T-helper 9 cell (primary cell): ENCODE measurements at places on chromosomes 11 and 22.

GRCh38 chr11:111308140-111308539, 9.8 kb downstream of the POU2AF3 start:
- DNase-seq = no peak

GRCh38 chr11:38332046-38332445, 1734.0 kb upstream of the RAG2 start:
- DNase-seq = no peak

DNA sequence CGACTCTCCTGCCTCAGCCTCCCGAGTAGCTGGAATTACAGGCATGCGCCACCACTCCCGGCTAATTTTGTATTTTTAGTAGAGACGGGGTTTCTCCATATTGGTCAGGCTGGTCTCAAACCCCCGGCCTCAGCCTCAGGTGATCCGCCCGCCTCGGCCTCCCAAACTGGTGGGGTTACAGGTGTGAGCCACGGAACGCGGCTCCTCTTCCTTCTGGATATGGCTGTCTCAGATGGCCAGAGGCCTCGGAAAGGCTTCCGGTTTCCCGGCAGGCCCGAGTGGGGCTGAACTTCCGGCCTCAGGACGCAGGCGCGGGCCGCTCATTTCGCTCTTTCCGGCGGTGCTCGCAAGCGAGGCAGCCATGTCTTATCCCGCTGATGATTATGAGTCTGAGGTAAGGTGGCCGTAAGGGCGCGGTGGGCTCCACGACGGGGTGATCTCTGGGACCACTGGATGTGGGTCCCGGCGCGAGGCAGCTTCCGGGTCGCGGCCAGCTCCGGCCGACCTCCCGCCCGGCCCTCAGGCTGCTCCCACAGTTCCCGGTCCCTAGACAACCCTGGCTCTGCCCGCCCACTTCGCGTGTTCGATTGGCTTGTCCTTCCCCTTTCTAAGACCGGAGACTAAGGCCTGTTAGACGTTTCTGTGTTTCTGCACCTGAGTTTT, at the start of gene EIF3L:
Gene EIF3L, plus strand, starts transcription at position 331 of the 663 bp plus-strand sequence. Its CDS starts 31 bp downstream, at position 362.
- peak; percentile 78 for DNase-seq

DNA sequence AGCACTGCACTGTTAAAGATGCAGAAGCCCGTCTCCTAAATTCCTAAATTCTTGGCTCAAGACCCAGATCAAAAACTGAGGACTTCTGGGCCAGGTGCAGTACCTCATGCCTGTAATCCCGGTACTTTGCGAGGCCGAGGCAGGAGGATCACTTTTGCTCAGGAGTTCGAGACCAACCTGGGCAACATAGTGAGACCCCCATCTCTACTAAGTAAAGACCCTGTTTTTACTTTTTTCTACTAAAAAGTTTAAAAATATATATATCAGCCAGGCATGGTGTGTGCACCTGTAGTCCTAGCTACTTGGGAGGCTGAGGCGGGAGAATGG, 29.7 kb downstream of the PDGFB start:
- no peak for DNase-seq

DNA sequence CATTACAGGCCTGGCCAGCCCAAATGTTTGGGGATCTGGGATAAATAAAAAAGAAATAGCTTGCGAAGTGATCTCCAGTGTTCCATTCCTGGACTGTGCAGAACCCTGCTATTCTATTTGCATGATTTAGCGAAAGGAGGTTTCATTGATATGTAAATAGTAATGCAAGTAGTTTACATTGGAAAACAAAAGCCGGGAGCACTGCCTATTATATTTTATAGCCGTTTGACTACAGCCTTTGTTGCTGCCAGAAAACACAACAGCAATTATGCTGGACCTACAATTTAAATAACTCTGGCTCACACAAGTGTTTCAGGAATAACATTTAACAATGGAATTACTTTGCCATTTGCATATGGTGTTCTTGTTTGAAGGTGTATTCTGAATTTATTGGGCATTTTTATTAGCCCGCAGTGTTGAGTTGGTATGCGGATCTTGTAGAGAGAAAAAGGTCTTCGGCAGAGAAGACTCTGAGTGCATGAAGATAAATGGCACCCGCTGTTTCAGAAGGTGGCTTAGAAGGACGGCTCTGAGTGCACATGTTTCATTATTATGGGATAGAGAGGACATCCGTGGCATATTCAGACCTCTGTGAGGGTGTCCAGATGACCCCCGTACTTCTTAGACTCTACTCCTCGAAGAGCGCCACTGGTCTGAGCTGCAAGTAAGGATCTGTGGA, 315.0 kb downstream of the BRD1 start:
- no peak for DNase-seq

DNA sequence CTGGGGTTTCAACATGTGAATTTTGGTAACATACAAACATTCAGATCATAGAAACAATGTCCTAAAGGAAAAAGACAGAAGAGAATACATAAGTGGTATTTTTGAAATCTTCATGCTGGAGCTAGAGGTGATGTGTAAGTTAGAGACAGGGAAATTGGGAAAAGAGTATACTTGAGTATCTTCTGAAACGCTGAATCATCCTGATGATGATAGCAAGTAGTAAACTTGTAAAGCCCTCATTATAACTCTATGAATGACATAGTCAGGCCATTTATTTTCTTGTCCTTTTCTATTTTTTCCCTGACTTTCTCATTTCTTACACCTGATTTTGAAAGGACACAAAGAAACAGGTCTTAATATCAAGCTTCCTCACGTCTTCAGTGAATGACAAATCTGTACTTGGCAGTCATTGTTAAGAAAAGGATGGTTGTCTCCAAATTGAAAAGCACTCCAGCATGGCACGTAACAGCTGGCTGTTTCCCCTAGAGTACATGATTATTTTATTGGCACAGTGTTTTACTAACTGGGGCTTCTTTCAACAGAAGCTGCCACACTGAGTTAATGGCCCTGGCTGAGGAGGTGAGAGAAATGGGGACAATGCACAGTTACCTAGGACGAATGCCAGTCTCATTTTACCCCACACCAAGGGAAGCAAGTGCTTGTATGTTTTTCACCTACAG, 140.7 kb upstream of the CTSC start:
- no peak for DNase-seq

DNA sequence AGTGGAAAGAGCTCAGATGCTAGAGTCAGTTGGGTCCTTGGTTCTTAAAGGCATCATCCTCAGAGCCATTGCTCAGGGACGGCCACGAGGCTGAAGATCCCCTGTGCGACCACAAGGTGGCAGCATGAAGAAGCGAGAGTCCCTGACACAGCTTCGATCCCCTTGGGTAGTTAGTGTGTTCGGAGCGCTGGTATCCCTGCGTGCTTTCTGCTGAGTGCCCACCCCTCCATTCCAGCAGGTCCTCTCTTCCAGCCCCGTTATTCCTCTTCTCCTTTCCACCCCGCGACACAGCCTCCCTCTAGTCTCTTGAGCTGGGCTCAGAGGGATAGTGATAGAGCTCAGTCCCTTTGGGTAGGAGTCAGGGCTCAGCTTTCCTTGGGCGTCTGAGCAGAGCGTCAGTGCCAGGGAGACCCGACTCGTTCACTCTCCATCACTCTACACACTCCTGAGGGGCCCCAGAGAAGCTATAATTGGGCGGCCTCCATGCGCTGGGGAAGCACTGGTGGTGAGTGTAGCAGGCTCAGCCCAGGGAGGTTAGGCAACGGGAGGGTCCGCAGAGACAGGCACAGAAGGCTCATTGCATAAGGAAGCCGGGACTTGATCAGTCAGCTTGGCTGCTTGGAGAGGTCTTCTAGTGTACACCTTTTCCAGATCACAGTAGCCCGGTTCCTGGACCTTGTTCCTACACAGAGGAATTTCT, at the start of gene OR51D1:
Gene OR51D1, plus strand, starts transcription at position 516 of the 700 bp plus-strand sequence. CDS start 2,314 bp downstream, outside the sequence.
- peak; percentile 54 for DNase-seq

DNA sequence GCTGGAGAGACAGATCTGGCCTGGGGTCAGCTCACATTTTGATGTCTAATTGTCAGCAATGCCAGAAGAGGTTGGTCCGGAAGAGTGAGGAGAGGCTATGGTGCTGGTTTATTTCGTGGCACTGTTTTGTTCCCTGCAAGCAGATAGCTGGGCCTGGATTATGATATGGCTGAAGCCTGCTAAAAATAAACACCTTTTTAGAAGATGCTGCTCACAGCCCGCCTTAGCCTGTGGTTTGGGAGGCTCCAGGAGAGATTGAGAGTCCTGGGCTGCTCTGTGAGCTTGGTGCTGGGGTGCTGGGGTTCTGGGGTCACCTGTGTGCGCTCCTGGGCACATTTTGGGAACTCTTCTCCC, 29.6 kb upstream of the ALX4 start:
- no peak for DNase-seq

GRCh38 chr11:47791774-47792430, 24.8 kb upstream of the FNBP4 start:
- DNase-seq = no peak

DNA sequence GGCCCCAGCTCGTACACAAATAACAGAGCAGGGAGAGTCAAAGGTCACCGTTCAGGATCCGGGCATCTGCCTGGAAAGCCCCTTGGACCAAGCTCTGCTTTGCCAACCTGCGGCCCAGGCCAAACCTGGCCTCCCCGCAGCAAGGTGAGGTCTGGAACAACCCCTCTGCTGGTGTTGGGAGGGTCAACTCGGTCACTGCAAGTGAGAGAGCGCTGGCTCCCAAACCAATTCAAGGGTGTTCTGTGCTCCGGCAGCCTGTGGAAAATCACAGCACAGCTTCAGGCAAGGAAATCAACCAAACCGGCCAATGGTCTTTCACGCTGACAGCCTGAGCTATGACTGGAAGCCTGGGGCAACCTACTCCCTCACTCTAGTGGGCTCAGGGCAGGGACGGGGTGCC, 63.4 kb downstream of the MYH9 start:
- DNase-seq = no peak

GRCh38 chr11:94449437-94449836, 44.2 kb downstream of the MRE11 start:
- no peak for DNase-seq

DNA sequence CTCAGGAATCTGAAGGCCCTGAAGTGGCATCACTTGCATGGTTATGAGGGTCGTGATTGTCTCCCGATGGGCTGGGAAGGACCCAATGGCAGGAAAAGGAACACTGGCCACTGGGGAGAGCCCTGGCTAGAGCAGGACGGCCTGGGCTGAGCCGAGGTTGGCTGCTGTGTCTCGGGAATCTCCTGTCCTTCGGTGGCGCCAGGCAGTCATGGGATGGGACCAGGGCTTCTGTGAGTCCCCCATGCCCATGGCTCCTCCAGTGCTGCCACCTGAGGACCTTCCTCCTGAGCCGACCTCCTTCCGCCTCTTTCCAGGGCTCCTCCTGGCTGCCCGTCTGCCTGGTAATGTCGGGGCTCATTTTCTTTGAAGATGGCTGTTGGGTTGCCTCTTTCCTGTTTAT, 1394.0 kb downstream of the BRD1 start:
- no peak for DNase-seq

DNA sequence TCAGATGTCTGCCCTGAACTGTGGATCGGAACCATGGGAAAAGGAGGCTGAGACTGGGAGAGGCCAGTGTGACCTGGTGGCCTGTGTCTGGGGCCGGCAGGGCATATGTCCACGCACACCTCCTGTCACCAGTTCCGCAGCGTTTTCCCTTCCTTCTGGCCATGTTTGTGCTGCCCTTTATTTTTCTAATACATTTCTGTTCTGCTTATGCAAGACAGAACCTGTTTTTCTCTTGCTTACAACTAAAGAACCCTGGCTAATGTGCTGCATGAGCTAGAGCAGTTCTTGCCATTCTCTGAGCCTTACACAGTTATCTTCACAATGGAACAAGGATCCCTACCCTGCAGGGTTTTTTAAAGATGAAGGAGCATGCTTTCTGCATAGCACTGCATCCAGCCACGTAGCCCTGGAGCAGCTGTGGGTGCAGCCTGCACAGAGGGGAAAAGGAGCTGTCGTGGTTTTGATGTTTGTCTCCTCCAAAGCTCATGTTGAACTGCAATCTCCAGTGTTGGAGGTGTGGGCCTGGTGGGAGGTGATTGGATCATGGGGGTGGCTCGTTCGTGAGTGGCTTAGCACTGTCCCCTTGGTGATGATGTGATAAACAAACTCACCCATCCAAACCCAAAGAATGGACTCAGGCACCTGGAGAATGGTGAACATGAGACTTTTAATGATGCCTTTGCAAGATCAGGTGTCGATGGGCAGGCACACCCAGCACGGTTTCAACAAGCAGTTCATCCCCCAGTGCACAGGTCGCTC, 84.8 kb upstream of the SHANK2 start:
- no peak for DNase-seq

DNA sequence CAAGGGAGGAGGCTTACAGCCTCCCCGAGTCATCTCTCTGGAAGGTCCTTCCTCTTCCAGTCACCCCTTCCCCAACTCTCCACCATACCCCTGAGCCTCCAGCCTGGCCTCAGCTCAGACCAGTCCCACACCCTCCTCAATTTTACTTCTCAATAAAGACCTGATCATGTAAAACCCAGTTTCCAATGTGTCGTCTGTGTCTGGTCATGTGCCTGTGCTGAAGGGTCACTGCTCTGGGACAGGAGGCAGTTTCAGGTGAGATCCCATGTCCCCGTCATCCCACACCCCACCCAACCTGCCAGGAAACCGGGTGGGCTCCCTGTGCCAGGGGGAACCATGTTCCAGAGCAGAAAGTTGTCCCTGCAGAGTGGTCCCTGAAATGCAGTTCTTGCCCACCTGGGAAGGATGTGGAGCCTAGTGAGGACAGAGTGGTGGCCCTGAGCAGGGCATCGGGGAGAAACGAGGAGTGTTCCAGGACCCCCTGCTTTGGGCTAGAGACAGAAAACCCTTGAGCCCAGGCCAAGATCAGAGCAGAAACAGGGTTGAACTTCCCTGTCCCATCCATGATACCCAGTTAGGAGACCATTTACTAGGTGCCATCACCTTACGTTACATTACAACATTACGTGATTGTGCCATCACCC, 19.4 kb downstream of the IGLL5 start:
- no peak for DNase-seq

- DNase-seq = no peak
These were observed 2.9 kb downstream of the DSCAML1 start for GRCh38 chr11:117794135-117794534.

GRCh38 chr11:134052988-134053945, 15.6 kb upstream of the JAM3 start:
- no peak for DNase-seq

DNA sequence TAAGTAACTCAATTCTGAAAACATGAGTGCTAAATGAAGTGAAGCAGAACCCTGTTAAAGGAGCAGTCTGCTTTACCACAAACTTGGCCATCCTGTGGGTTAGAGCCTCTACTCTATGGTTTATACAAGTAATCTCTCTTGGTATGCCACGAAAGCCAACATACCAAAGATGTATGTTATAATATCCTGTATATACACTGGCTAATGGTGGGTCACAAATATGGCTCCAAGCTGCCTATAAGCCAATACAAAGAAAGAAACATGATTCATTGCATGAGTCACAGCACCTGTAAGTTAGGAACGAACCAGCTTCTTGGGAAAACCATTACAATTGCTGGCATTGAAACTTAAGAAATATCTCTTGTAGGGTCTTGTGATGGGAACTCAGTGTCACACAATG, 16.1 kb downstream of the XRRA1 start:
- no peak for DNase-seq

DNA sequence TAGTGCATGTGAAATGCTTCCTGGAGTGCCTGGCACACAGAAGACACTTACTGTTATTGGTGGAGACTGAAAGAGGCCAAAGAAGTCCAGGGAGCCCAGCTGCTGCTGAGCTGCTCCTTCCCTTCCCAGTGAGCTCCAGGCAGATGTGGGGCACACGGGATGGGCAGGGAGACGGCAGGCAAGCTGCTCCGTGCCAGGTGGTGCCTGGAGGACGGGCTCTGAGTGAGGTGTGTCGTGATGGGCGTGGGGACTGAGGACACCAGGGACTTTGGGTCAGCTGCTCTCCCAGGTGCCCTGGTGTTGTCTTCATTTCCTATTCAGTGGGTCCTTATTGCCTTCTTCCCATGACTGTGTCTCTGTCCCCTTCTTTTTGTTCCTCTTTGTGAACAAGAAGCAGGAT, 19.5 kb downstream of the TAB1 start:
- no peak for DNase-seq

- no peak for DNase-seq
These were observed 21.6 kb upstream of the C11orf96 start for GRCh38 chr11:43920598-43921419.
